ENCODE measurements at places on chromosomes 2 and 18. TPM values are rescaled to one million over a fixed set of nuclear protein-coding genes. Genes with fewer than 3 reads are reported as not detected.

Gene CNGA3
- total RNA-seq = not detected

Gene CFC1
- total RNA-seq = not detected

Gene BMP10
- under 0.01 TPM for total RNA-seq

Gene GKN2
- total RNA-seq = not detected

Gene IMP4
- total RNA-seq = 89.0 TPM

Gene SLC9A4
- total RNA-seq = not detected

Gene MIB1
- 59.9 TPM for total RNA-seq

Gene DYNAP
- not detected for total RNA-seq

Gene ATP8B1
- total RNA-seq = 12.7 TPM

Gene SCG2
- not detected for total RNA-seq
